ENCODE measurements at places on chromosomes 5 and 9.

DNA sequence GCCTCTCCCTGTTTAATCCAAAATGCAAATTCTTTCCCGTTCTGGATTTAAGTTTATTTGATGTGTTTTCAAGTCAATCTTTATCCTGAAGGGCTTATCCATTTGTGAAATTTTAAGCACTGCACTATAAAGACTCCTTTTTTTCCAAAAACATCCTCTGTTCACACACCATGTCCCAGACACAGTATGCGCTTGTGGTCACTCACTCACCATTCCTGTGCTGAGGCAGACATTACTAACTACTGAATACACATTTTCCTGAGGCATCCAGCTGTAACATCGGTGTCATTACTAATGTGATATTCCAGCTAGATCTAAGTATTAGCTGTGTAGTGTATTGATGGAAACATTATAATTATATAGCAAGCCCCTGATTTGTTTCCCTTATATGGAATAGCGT is 298.4 kb downstream of the KCTD16 start:
- DNase-seq: no peak

DNA sequence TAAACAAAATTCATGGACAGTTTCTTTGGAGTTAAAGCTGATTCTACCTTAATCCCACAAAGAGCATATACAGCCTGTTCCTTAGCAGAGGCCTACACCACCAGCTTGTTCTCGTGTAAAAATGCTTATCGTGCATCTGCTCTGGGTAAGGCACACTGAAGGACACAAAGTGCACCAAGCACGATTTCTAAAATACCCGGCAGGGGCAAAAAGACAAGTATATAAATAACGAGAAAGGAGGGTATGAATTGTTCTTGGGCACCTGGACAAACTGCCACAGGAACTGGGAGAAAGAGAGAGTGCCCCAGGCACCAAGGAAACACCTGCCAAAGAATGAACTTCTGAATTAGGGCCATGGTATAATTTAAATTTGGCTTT is 25.3 kb downstream of the NSUN2 start:
- no peak for DNase-seq

- DNase-seq: no peak
Observed at GRCh38 chr5:74367934-74368333, 272.6 kb downstream of the ENC1 start.

DNA sequence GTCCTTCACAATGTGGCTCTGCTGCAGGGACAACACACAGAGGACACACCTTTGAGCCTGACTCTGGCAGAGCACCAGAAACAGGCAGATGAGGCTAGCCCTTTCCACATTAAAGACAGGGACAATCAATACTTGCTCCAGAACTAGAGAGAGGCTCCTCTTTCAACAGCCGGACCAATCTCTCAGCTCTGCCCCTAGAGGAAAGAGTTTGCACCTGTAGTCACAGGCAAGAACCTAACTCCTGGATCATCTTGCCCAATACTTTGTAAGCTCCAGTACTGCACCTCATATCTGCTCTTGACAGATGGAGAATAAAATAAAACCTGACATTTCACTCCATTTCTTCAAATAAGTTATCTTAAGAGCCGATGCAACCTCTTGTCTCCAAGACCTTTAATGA is 52.1 kb downstream of the EPB41L4A start:
- DNase-seq: no peak

Data from inflammatory macrophage treated with lipopolysaccharide for 1 hour (primary cell).